ENCODE measurements at places on chromosomes 2 and 18.
A peak's percentile ranks its signal among the peaks of the same experiment; 100 is the strongest.

DNA sequence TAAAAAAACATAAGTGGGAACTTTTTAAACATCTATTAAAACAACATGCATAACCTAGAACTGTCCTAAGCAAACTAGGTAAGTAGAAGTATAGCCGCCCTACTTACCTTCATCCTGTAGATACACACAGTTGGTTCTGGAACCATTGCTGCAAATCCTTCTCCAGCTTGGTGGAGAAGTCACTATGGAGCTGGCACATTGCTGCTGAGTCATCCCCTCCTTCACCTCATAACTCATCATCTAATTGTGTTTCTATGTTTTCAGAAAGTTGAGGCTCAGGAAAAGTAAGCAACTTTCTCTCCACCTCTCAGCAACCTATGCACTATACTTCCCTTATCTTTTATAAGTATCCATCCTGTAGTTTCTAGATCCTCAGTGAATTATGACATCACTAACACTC, 269.8 kb upstream of the MMADHC start:
- no peak for DNase-seq

DNA sequence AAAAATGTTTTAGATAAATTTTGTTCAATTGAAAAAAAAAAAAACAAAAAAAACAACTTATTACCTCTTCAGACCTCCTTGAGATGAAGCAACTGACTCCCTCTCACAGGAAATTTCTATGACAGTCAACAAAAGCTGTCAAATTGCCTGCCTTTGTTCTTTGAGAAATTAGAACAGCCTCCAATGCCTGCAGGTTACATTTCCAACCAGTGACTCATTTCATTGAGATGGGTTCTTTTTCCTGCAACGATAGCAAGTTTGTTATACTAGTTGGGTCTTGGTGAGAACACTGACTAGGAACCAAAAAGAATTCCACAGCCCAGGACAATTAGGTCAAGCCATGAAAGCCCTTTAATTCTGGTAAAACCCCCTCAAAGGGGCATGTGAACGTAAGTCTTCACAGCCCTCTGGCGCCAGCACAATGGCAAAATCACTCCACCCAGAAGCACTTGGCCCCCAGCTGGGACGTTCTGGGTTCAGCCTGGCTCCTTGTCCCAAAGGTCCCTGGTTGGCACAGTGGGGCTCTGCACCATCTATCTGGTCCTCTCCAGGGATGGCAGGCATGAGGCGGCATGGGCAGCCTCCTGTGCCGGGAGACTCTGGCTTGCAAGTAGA, 87.0 kb downstream of the SPP2 start:
- no peak for DNase-seq

DNA sequence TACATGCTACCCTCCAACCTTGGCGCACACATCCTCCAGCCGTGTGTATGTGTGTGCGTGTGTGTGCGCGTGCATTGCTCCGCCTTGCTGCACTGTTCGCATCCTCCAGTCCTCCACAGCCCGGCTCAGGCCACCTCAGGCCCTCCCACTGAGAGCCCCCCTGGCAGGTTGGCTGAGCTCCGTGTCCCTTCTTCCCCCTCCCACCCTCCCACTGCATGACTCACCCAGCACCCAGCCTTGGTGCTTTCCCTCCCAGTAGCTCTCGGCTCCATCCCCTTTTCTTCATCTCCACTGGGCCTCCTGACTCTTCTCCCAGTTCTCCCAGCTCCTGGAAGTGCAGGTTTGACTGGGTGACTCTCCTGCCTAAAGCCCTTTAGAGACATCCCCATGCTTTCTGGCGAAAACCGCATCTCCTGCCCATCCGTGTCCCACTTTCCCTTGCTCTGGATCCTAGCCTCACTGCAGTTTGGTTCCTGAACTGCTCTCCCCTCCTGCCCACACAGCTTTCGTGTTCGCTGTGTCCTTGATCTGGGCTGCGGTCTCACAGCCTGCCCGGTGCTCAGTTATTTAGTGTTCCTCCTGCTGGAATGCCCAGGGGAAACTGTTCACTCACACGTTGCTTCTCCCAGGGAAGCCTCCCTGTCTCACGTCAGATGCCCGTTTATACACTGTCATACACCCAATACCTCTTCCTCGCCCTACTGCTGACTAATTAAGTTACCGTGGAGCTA, 4.9 kb downstream of the TMEM177 start:
- DNase-seq = no peak

- DNase-seq = peak; percentile 26
These were observed 8.4 kb downstream of the NCAPH start for GRCh38 chr2:96344011-96344410.

GRCh38 chr2:46816151-46816845, 99.3 kb downstream of the MCFD2 start:
- no peak for DNase-seq

GRCh38 chr2:111204706-111205105, 84.0 kb downstream of the BCL2L11 start:
- no peak for DNase-seq

DNA sequence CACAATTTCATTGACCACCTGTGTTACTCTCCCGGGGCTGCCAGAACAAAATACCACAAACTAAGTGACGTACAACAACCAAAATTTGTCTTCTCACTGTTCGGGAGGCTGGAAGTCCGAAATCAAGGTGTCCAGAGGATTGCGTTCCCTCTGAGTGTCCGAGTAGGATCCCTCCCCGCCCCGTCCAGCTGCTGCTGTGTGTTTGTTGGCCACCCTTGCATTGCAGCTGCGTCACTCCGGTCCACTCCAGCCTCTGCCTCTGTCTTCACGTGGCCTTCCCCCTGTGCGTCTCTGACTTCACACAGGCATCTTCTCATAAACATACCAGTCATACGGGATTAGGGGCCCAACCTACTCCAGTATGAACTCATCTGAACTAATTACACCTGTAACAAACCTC, 251.8 kb upstream of the SMIM21 start:
- no peak for DNase-seq

- DNase-seq = no peak
These were observed 54.5 kb upstream of the DAPL1 start for GRCh38 chr2:158740621-158741020.

- no peak for DNase-seq
These were observed 3.9 kb downstream of the DUSP28 start for GRCh38 chr2:240563951-240564560.

DNA sequence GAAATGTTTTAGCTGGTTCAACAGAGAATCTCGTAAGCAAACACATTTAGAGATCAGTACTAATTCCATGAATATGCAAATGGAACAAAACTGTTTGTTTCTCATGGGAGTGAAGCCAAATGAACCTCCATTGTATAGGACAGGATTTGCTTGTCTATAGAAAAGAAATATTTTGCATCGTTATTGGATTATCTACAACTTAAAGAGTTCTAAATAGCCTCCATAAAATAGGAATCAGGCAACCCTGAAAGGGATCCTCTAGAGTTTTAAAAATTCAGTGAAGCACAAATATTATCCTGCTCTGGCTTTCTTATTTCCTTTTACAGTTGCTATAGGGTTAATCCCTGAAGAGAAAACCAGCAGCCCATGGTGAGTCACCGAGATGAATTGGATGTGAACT, 378.4 kb upstream of the NRXN1 start:
- no peak for DNase-seq

GRCh38 chr2:39736640-39737039, 42.4 kb downstream of the THUMPD2 start:
- DNase-seq = no peak

DNA sequence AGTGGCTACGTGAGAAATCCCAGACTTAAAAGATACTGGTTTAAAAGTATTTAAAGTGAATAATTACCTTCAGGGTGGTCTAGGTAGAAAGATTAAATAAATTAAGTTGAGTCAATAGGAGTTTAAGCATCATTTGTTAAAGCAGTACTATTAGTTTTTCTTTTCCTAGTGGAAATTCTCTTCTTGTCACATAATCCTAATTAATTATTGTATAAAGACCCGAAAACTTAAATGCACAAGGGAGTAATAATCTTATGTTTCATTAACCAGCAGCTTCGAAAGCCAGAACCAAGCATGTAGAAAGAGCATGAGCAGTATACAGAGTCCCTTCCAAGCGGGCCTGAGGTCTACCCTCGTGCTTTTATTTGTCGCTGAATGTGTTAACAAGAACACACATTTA, 90.2 kb upstream of the SKOR2 start:
- DNase-seq = no peak

- DNase-seq = no peak
These were observed 221.7 kb downstream of the PHLPP1 start for GRCh38 chr18:62937065-62937464.

DNA sequence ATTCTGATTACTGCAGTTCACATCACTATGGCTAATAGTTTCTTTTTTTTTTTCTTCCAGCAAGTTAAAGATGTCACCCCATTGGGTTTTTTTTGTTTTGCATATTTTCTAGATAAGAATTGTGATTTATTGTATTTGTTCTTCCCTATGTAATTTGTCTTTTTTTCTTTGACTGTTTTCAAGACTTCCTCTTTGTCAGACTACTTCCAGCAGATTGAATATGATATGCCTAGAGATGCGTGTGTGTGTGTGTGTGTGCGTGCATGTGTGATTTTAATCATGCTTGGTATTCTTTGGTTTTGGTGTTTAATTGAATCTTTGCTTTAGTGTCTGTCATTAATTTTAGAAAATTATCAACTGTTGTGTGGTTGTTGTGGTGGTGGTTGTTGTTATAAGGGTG, 166.7 kb upstream of the SLC39A10 start:
- no peak for DNase-seq

- DNase-seq = no peak
These were observed 62.8 kb downstream of the LDLRAD4 start for GRCh38 chr18:13281406-13281805.

DNA sequence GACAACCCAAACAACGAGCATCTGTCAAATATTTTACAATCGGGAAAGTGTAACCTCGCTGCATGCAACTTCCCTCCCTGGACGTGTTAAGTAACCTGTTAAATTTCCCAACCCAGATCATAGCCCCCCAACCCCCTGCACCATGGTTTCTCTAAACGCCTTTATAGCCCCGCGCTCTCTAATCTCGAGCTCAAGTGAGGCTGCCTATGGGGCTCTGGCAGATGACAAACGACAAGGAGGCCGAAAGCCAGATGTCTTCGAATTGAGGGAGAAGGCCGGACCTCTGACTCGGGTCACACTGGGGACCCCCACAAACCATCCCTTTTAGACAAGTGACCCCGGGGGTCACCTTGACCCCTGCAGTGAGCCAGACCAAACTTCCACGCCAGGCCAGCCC, 526 bp downstream of the COX7A2L start:
- no peak for DNase-seq

DNA sequence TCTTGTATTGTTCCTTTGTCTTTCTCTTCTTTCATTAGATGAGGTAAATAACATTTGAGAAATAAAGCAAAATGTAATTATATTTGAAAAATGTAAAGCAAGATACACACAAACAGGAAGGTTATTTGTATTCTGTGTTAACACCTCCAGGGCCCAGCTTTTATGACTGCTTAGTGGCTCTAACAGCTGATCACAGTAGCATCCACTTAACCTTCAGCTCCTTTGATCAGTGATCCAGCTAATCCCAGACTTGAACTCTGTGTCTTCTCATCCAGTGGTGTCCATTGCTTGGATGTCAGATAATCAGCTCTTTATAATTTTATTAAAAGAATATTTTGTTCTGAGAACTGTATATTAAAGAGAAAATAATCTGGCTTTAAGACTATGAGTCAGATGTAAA, 44.5 kb downstream of the PSMD14 start:
- DNase-seq = no peak

DNA sequence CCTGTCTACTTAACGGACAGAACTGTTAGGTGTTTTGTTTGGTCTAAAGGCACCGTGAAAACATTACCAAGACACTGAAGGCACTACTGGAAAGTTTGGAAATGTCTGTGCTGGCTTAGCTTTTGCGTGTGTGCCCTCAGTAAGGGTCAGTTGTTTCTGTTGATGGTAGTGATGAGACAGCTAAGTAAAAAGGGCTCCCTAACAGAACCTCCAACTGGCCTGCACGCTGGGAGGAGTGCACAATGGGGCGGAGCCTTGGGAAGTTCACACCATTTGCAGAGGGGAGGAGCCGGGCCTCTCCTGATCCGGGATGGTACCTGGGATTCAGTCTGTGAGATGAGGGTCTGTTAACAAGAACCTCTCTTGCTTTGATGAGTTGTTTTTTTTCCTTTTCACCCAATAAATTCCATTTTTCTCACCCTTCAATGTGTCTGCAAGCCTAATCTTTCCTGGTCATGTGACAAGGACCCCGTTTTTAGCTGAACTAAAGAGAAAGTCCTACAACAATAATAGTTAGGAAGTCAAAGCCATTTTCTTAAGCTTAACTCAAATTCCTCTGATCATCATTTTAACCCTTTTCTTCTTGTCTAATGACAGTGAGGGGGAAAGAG, 368.7 kb downstream of the PARD3B start:
- no peak for DNase-seq

- DNase-seq = no peak
These were observed 302.1 kb downstream of the HRH4 start for GRCh38 chr18:24762511-24762910.

DNA sequence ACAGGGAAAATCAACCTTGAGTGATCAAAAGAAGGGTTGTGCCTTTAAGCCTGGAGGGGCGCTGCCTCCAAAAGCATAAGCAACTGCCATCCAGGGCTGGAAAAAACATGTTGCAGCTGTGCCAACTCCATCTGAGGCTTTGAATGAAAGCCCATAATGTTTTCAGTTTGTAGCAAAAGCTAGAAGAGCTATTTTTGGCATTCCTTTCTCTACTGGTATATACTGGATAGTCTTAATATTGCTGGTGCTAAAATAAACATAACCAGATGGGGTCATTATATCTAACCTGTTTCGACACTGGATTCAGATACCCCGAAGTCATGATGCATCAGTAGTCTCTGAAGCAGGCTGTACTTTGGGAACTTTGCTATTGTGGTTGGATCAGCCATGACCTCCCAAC, 25.1 kb downstream of the ANXA4 start:
- no peak for DNase-seq

DNA sequence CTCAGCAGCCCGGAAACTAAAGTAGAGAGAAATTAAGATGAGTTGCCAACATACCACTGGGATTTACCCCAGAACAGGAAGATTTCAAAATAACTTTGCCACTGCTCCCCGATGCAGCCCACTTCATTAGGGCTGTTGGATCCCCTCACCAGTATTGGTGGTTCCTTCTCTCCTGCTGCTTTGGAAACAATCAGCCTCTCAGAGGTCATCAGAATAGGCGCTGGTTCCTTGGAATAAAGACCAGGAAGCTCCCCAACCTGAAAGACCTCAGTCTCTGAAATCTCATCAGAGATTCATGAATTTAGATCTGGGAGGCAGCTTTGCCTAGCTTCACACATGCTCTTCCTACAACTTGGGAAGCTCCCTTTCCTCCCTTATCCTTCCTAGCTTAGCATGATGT, 332.4 kb downstream of the STK39 start:
- DNase-seq = no peak
